ENCODE measurements at places on chromosomes 3 and 15. TPM values are rescaled to one million over a fixed set of nuclear protein-coding genes. Genes with fewer than 3 reads are reported as not detected.

DNA sequence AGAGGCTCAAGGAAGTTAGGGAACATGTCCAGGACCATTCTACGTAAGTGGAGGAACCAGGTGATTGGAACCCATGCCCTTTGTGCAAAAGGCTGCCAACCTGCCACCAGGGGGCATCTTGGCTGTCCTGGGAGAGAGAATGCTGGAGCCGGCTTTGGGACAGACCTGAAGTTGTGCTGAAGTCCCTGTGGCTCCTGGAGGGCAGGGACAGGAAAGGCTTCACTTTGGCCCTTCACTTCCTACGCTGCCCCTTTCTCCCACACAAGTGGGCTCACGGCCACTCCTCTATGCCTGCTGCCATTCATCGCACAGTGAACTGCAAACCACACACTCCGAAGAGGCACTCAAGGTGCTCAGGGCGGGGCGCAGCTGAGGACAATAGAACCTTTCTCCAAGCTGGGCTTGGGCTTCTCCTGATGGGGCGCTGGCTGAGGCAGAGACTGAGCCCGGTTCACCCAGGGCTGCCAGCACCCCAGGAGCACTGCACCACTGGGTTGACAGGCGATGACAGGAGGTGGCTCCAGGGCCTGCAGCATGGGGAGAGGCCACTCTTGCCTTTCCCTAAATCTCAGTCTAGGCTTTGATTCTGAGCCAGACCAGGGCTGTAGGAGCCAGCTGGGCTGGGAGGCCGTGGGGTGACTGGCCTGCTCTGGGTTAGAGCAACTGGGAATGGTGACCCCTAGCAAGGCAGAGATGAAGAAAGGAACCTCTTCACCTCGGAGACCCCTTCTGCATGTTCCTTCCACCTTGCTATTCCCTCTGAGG lies 8.4 kb downstream of the SHF start:
- DNase-seq = no peak

- no peak for DNase-seq
Observed at GRCh38 chr15:91886878-91887277, 33.4 kb downstream of the SLCO3A1 start.

DNA sequence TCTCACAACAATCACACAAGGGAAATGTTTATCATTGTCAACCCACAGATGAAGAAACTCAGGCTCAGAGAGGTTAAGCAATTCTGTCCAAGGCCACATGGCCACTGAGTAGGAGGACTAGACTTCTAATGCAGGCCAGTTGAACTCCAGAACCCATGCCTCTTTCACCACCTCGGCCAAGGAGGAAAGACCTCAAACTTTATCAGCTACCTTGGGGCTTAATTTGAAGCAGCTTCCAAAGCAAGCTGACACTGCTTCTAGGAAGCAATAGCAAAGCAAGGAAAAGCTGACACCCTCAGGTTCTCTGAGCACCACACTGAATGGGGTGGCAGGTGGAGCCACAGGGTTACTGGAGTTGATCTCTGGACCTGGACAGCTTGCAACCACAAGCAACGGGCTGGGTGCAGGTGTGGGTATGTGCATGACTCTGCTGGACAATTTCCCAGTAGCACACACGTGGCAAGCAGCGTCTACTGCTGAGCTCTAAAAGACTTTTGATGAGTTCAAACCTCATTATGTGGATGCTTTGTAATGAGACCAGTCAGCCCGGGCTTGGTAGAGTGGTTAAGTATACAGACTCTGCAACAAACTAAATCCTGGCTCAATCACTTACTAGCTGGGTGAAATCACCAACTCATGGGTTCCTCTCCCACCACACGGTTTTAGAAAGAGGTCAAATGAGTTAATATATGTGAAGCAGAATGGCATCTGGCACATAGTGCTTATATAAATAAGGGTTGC lies 23.1 kb downstream of the CCNL1 start:
- DNase-seq = no peak

The C3orf85 gene
- total RNA-seq = not detected

DNA sequence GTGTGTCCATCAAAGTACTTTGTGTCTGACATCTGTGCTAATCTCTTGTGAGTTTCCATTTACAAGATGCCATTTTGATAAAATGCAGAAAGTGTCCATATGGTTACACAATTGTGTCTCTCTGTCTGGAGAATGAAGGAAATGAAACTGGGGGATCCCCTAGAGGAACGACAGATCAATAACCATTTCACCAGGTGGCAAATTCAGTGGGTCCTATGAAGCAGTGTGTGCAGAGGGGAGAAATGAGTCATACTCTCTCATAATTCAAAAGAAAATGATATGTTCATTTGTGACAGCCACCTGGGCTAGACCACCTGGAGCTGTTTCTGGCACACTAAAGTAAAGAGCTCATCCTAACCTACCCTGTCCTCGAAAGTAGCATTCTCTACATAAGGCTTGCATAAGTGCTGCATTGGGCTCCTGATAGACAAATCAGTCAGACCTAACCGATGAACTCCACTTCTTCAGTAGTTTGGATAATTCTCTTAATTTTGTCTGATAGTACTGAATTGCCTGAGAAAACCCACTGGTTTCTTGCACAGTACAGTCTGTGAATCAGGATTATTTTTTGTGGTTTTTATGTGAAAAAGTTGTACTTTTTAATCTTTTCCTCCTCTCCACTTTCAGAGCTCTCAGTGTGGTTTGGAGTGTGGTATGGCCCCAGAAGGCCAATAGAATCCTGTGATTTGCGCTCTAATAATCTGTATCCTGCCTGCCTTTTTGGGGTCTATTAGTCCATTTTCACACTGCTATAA lies 10.3 kb upstream of the CD47 start:
- DNase-seq = no peak

All from LHCN-M2 (cell line).